Stimulated activated memory B cell treated with anti-CD40 and anti-IgM and Interleukin-4, amounts not matched to agents 10 μg/mL and 1 μg/mL and 100 μg/mL, for 72 hours (primary cell): ENCODE measurements at places on chromosomes 2 and 18.

DNA sequence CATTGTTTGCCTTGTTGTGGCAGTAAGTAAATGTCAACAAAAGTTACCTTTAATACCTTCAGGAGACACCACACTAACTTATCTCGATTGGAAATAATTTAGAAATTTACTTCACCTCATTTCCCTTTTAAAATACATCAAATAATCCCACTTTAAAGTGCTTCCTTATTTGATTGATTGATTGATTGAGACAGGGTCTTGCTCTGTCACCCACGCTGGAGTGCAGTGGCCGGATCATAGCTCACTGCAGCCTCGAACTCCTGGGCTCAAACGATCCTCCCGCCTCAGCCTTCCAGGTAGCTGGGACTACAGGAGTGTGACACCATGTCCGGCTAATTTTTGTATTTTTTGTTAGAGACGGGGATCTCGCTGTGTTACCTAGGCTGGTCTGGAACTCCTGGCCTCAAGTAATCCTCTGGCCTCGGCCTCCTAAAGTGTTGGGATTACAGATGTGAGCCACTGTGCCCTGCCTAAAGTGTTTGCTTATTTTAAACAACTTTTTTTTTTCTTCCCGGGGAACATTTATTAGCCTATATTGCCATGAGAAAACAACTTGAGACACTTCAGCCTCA lies 12.0 kb upstream of the PAX3 start:
- no peak for ATAC-seq

DNA sequence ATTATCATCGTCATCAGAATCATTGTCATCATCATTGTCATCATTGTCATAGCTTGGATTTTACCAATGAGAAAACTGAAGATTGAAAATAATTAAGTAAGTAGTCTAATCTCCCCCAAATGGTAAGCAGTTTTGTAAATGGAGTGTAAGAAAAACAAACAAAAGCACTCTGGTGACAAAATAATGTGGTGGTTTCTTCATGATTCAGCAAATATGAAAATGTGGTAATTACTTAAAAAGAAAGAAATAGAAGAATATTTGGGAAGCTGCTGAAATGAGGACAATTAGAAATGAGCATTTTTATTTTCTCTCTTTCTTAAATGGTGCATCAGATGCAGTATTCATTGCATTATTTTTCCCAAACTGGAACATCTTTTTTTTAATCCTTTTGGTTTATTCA lies 514.4 kb downstream of the DCDC2C start:
- no peak for ATAC-seq

- no peak for ATAC-seq
Observed at GRCh38 chr2:154961676-154962075, 263.2 kb downstream of the KCNJ3 start.

- no peak for ATAC-seq
Observed at GRCh38 chr2:156890529-156891148, 366.9 kb upstream of the GALNT5 start.

- no peak for ATAC-seq
Observed at GRCh38 chr2:135603543-135603942, 72.3 kb downstream of the R3HDM1 start.

DNA sequence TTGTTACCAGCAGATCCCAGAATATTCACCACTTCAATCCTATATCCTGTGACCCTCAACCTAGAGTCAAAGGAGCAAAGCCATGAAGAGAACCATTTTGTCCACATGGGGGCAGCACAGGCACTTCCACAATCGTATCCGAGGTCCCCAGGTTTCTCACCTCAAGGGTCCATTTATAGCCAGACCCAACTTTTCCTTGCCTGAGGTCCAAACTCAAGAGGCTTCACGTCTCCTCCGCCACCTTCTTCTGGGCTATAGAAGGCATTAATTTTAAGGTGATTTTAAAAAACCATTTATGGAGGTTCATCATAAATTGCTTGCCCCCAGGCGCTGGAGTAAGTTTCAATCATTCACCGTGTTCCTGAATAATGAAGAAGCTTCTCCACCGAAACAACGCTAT lies 111.6 kb upstream of the NABP1 start:
- peak; percentile 63 for ATAC-seq

GRCh38 chr2:162678551-162678950 lies 160.0 kb downstream of the KCNH7 start:
- no peak for ATAC-seq

DNA sequence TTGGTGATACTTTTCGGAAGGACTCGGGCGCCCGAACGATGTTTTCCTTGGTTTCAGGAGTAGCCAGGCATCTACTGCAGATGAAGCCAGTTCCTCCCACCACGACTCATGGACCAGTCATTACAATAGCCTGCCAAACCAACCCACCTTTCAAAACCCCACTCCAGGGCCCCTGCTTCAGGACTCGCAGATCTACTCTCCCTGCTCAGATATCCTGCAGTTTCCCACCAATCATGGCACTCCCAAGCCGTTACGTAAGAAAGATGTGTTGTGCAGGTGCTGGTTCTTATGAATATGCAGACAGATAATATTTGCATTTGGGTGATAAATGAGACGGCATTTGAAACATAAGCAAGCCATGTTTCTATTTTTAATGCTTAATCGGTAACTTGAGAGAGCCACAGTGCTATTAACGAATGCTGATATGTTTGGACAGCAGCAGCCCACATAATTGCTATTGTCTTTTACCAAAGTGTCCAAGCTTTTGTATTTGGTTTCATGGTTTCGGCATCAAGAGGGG lies 3.5 kb upstream of the CYS1 start:
- ATAC-seq = no peak

- ATAC-seq = no peak
Observed at GRCh38 chr2:50635824-50636223, 396.1 kb downstream of the NRXN1 start.

GRCh38 chr2:233444501-233444900 lies 90.2 kb downstream of the DGKD start:
- no peak for ATAC-seq
